ENCODE measurements at places on chromosomes 7 and 10.

DNA sequence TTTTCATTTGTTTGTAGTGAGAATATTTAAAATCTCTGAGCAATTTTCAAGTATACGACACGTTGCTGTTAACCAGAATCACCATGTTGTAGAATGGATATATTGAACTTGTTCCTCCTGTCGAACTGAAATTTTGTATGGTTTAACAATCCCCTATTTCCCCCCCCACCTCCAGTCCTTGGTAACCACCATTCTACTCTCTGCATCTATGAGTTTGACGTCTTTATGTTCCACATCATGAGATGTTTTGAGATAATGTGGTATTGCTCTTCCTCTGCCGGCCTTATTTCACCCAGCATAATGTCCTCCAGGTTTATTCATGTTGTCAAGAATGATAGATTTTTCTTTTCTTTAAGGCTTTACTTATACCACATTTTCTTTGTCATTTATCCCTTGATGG lies 17.4 kb upstream of the PRKCQ start:
- DNase-seq: no peak

GRCh38 chr7:151380199-151381097 lies 29.4 kb downstream of the WDR86 start:
- DNase-seq: no peak

DNA sequence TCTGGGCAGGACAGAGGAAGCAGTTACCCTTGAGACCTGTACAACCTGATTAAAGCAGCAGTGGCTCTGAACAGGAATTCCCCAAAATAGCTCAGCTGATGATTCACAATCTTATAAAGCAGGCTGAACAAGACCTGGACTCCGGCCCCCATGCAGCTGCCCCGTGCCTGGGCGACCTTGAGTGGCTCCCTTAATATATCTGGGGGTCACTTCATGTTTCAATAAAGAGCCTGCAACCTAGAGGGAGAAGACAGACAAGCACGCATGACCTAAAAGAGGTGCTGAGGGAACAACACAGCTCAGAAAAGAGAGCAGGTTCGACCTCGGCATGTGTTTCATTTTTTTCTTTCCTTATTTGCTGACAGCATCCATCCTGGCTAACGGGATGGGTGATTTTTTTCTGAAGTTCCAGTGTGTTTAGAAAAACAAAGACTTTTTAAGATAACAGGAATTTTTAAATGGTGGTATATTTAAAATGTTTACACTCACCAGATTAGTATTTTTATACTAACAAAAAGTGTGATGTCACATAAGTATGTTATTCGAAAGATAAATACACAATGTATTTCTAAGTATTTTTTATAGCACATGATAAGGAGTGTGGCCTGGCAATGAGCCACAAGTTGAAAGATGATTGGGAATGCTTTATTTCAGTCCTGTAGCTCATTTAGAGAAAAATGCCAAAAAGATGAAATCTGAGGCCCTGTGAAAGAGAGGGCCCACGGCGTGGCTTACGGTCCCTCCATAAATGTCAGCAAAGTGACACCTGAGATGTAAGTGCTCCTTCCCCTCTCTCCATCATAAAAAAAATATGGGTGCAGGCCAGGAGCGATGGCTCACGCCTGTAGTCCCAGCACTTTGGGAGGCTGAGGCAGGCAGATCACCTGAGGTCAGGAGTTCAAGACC lies 161.3 kb downstream of the SLIT1 start:
- no peak for DNase-seq

DNA sequence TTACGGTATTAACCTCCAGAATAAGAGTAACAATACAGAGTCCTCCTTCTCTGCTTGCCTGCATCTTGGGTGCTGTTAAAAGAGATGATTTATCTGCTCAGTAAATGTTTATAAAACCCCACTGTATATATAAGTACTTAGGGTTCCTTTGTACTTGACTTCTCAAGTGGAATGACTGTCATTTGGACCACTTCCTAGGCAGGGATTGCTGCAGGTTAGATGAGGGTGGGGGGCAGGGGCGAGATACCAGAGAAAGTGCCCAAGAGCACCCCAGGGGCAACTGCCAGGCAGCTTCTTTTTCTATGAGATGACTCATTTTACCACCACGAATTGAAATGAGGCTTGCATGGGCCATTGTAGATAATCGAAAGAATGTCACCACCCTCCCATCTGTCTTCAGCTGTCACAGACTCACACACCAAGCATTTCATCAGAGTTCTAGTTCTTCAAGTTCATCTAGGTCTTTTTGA lies 421.9 kb upstream of the GALNT17 start:
- DNase-seq: no peak

- no peak for DNase-seq
Observed at GRCh38 chr10:10508211-10508610, 509.5 kb upstream of the CELF2 start.

GRCh38 chr7:115822801-115823200 lies 207.8 kb downstream of the TFEC start:
- DNase-seq: no peak

DNA sequence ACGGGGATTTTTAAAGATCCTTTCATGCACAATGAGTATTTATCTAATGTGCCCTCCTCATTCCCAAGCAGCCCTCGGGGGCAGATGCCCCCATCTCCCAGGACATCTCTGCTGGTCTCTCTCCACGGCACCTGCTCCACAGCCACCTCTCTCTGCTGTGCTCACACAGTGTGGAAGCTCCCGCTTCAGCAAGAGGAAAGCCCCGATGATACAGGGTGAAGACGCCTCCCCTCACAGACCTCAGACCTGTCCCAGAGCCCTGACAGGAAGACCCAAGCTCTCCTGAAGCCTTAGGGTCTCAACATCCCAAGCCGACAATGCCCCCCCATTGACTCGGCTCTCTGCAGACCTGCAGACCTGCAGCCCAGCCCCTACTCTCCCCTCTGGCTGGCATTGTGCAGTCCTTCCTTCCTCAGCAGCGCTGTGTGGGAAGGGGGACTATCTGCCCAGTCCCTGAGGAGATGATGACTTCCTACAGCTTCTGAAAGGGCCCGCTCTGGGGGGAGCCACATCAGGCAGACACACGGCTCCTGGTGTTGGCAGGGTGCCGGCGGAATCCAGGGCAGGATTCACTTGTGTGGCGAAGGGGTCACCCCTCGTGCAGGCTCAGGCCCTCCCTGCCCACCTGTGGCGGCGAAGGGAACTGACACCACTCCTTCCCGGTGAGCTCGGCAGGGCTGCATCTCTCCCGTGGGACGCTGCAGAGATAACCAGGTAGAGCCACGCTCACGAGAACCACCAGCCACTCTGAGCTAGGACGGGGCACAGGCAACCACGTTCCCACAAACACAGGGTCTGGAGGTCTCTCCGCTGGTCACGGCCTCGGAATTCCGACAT lies 61.8 kb downstream of the PTPRN2 start:
- DNase-seq: no peak

- no peak for DNase-seq
Observed at GRCh38 chr10:125157505-125157904, 2.9 kb downstream of the CTBP2 start.

- DNase-seq: no peak
Observed at GRCh38 chr10:124544711-124545110, 83.1 kb downstream of the LHPP start.

DNA sequence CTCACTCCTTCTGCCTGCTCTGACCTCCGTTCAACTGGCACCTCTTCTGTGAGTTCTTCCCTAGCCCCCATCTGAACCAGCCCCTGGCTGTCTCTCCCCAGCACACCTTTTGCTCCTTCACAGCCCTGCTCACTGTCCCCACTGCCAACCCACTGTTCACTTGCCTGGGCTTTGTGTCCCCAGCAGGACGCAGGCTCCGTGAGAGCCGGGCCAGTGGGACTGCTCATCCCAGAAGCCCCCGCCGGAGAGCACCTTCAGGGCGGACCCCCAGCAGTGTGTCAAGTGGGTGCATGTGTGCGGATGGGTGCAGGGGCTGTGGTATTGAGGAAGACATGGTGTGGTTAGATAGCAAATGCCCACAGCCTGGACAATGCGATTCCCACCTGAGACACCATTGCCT lies 148.4 kb upstream of the RNF32 start:
- DNase-seq: no peak

DNA sequence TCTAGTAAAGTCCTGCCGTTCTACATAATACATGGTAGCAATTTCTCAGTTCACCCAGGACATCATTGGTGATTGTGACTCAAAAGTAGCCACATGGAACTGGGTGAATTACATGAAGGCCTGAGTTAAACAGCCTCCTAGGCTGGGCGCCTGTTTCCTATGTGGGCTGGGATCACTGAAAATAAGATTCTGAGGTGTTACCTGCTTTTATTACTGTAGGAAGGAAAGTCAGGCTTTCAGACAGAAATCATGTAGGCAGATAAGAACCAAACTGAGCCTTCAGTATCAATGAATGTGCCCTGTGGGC lies 160.4 kb downstream of the CAMK1D start:
- no peak for DNase-seq

DNA sequence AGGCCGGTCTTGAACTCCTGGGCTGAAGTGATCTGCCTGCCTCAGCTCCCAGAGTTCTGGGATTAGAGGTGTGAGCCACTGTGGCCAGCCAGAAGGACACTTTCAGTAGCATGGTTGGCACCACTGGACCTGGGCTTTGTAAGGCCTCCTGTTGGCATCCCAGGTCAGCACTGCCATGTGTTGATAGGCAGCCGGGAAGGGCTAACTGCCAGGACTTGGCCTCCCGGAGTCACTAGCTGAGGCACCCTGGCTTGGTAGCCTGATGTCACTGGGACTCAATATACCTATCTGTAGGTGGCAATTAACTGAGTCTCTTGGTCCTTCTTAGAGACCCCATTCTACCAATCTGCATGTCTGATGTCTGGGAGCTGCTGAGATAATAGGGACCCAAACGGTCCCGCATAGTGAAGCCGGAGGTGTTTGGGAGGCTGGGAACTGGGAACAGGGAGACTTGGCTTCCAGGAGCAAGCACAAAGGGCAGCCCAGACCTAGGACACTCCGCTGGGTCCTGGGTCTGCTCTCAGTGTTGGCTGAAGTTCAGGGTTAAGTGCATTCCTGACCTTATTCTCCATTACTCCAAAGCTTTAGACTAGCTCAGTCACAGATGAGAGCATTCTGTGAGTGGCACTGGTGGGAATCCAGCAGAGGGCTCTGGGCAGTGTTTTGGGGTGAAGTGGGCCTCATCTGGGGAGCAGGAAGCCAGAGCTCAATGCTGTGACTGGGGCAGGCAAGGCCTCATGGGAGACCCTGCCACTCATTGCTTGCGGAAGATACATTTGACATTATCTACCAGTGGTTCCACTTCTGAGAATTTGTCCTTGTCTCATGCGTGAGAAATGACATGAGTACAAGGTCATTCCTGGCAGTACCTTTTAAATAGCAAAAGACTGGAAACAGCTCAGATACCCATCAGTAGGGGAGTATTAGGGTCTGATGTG lies 2.7 kb downstream of the LHPP start:
- DNase-seq: no peak

DNA sequence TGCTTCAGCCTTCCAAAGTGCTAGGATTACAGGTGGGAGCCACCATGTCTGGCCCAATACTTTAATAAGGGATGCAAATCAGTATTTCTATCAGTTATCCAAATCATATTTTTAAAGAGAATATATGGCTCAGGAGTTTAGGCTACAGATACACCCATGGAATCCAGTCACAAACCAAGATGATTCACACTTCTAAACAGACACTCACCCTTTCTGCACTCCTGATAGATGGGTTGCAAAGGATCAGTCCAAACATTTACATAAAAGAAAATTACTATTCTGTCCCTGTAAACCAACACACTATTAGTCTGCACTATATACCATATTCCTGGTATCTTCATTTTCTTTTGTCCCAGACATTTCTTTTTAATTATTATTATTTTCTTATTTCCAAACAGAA lies 2.2 kb downstream of the MORN4 start:
- DNase-seq: no peak

- peak; percentile 73 for DNase-seq
Observed at GRCh38 chr7:151017953-151018420, 6.3 kb downstream of the ATG9B start.

DNA sequence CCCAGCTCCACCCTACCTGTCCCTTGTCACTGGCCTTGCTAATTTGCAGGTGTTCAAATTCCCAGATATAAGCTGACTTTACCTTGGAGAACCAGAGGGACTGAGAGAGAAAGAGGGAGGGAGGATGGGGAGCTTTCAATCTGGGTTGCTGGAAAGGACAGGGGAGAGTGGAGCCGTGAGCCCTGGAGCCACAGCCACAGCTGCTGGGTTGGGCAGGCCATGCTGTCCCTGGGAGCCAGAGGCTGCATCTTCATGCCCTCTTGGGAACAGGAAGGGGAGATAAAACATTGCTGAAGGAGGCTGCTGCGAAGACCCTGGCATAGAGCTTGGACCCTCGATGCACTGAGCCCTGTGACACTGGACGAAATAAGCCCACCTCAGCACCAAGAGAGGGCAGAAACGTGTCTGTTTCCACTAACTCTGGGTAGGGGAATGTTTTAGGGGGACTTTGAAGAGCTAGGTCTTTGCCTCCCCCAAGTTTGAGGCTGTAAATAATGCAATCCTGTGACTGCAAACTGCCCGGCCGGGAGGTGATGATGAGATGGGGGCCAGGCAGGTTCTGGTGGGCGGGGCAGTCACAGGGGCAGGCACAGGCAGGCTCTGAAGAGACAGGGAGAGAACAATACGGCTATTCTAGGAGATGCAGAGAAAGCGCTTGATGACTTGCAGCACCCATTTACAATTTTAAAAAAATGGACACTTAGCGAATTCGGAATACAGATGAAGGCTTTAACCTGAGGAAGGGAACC lies 5.8 kb upstream of the JAKMIP3 start:
- DNase-seq: no peak

DNA sequence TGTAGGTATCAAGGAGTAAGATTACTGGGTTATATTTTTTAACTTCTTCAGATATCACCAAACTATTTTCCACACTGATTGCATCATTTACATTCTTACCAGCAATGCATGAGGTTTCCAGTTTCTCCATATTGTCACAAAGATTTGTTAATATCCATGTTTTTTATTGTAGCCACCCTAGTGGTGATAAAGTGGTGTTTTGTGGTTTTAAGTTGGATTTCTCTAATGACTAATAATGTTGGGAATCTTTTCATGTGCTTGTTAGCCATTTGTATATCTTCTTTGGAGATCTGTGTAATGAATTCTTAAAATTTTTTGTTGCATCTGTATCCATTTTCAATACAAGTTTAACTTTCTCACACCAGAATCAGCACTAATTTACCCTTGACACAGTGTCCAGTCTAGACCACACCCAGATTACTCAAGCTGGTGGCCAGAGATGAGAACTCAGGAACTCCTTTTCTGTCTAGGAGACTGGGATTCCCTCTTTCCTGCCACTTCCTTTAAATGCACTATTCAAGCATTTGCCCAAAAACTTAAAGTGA lies 67.0 kb upstream of the PLXDC2 start:
- no peak for DNase-seq

GRCh38 chr7:47677664-47678063 lies 95.8 kb upstream of the TNS3 start:
- DNase-seq: no peak

DNA sequence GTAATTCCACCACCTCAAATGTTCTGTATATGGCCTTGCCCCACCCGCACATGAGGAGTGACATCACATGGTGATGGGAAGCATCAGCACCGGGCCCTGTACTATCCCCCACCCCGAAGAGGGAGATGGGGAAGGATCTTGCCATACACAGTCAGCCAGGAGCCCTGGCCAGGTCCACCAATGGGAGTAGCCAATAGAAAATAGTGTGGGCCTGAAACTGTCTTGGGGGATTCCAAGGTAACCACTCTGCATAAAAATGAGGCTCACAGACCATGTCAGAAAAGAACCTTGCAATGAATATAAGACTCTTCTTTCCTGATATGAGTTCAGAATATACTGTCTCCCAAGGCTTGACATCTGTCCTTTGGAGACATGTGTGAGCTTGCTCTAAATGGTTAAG lies 51.1 kb downstream of the ADRB1 start:
- DNase-seq: no peak

- no peak for DNase-seq
Observed at GRCh38 chr7:3439333-3440030, 138.4 kb downstream of the SDK1 start.
